ENCODE measurements at places on chromosomes 11 and 22.
A peak's percentile ranks its signal among the peaks of the same experiment; 100 is the strongest.

DNA sequence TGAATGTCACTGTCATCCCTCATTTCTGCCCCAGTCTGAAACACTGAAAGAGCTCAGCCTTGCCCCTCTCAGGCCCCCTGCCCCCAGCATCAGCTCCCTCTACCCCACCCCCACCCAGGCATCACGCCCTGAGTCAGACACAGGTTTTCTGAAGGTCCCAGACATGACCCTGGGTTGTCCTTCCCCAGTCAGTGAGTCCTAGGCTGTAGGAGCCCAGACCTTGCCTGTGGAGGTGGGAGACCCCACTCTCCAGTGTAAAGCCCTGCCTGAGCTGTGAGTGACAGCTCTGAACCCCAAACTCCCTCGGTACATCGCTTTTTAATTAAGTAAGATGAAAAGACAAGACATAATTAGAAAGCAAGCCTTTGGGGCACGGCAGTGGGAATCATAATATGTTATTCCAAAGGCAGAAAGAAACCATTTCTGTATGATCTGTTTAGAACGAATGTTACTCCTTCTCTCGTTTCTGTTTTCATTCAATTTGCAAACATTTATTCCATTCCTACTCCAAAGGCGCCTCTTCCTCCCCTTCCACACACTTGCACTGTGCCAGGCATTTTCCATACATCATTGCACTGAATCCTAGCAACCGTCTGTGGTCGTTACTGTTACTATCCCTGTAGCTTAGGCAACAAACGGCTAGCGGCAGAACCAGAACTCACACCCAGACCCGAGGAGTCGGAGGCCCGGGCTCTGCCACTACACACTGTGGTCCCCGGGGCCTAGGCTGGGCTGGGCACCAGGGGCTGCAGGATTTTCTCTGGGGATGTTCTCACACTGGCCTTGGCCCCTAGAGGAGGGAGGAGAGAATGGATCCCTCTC lies 63.4 kb downstream of the CD6 start:
- no peak for DNase-seq

DNA sequence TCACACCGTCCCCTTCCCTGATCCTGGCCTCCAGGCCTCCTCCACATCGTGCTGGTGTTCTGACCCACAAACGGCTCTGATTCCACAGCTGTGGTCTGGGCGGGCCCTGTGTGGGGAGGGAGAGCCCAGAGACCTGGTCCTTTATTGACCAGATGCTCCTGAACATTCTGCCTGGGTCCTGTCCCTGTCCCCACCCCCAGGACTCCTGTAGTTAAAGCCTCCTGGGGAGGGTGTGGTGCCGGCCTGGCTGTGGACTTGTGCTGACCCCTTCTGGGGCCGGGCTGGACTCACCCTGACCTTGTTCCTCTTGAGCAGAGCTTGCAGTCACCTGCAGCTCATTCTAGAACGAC lies 128.7 kb downstream of the CTTN start:
- DNase-seq, result no peak

DNA sequence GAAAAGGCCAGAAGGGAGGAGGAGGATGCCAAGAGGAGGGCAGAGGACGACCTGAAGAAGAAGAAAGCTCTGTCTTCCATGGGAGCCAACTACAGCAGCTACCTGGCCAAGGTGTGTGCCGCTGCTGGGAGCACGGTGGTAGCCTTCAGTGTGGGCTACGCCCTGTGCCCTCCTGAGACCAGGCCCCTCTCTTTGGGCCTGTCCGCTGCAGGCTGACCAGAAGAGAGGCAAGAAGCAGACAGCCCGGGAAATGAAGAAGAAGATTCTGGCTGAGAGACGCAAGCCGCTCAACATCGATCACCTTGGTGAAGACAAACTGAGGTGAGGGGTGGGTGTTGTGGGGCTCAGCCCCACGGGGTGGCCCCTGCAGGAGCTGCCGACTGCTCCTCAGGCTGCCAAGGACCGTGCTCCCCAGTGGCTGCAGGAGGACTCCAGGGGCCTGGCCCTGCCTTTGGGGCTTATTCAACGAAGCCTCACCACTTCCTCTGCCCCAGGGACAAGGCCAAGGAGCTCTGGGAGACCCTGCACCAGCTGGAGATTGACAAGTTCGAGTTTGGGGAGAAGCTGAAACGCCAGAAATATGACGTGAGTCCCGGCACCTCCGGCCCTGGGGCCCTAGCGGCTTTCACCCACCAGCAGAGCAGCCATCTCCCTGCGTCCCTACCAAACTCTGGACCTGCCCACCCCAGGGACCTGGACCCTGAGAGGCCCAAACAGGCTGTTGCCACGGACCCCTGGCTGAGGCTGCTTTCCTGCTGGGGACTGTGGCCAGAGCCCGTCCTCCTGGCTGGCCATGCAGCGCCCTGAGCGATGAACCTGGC lies 12.6 kb upstream of the MRPL23 start:
- DNase-seq, result no peak

DNA sequence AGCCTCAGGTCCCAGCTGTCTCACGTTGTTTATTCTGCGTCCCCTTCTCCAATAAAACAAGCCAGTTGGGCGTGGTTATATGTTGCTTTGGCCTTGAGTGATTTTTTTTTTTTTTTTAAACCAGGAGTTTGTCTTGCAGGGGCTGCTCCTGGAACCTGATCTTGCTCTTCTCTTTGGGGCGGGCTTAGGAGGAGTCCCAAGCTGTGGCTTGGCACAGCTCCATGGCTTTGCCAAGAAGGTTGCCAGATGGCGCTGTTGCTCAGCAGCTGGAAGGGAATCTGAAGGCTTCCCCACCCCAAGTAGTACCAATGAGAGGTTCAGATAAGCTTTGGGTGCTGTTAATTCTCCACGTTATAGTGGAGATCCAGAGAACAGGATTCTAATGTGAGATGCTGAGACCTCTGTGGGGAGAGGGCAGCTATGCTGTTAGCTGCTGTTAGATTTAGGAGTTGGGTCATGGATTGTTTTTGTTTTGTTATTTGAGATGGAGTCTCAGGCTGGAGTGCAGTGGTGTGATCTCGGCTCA lies 2.0 kb upstream of the FERMT3 start:
- DNase-seq, result no peak

DNA sequence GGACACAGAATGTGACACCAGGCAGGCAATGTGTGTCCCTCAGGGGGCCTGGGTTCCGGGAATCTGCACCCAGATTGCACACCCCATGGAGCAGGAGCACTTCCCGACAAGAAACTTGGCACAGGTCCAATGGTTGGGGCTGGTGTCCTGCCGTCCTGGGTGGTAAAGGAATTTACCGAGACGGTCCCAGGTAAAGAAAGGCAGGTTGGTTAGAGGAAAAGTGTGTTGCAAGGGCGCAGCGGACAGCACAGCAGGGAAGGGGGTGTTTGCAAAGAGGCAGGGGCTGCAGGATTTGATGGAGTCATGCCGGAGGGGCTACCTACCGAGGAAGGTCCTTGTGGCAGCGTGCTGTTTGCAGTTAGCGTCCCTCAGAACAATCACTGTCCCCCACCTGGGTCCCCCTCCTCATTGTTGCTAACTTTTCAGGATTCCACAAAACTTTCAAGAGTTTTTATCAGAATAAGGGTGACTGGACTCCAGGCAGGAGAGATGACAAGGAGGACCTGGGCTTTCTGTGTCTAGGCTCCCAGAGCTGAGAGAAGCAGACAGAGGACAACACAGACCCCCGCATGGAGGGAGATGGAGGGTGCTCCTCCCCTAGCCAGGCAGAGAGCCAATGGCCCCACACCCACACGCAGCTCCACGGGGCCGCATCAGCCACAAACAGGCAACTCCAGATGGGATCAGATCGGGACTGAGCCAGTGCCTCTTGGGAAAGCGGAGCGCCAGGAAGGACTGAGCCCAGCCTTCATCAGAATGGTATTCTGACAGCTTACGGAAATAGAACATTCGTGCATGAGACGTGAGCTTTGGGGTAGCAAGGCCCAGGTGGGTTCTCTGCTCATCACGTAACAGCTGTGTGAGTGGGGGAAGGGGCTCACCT lies 1423.9 kb downstream of the BRD1 start:
- no peak for DNase-seq

GRCh38 chr11:64843686-64844329 lies 645 bp downstream of the CDC42BPG start:
- DNase-seq, result no peak

- no peak for DNase-seq
Observed at GRCh38 chr11:75270896-75271418, 30.4 kb downstream of the TPBGL start.

- no peak for DNase-seq
Observed at GRCh38 chr11:1963864-1964263, 16.7 kb downstream of the MRPL23 start.

DNA sequence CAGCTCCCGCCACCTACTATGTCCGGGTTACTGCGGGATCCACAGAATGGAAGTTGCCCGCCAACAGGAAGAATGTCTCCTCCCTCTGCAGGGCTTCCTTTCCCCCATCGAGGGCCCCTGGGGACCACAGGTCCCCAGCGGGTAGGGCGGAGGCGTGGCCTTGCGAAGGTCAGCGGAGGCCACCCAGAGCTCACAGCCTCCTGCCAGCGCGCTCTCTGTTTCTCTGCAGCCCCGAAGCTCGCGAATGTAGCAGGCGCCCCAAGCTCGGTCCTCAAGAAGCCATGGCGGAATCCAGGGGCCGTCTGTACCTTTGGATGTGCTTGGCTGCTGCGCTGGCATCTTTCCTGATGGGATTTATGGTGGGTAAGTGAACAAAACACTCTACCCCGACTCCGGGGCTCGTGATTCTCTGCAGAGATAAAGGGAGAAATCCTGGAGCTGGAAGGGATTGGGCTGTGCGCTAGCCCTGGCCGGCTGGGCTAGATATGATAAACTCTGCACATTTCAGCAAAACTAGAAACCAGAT lies at the start of gene NAALAD2:
Gene NAALAD2 (plus strand): TSS at position 186 of the 526 bp plus-strand sequence. CDS start 96 bp downstream, at position 282.
- DNase-seq, result no peak

DNA sequence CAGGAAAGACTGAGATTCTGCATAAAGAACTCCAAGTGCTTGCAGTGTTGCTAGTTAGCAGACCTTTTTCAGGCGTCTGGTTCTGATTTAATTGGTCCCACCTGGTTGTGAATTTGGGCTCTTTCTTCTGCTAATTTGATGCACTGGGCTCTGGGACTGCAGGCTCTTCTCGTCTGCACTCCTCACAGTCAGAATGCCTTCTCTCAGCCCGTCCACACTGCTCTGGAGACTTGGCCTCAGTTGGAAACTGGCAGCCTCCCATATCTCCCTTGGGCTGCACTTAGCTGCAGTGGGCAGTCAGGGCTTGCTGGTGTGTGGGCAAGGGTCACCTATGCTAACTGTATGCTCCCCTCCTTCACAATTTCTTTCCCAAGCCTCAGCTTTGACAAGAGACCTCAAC lies 1.5 kb downstream of the TRIM6 start:
- DNase-seq, result no peak

GRCh38 chr11:109706945-109707344 lies 285.0 kb downstream of the C11orf87 start:
- DNase-seq, result no peak

DNA sequence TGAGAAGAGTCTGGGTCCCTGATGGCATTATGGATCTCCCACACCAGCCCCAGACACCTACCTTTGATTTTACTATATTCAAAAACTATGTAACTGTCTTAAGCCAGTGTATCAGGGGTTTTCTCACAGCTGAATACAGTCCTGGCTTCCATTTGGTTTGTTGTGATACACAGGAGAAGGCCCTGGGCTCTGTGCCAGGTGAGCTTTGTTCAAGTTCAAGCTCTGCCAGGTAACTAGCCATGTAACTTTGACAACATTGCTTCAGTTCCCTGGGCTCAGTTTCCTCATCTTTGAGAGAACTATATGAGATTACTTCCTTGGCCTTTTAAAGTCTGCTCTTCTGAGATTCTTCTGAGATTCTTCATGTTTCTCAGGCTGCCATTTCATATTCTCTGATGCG lies 327.5 kb upstream of the TENM4 start:
- DNase-seq, result no peak

GRCh38 chr22:20565761-20566160 lies 58.4 kb downstream of the MED15 start:
- DNase-seq, result no peak

DNA sequence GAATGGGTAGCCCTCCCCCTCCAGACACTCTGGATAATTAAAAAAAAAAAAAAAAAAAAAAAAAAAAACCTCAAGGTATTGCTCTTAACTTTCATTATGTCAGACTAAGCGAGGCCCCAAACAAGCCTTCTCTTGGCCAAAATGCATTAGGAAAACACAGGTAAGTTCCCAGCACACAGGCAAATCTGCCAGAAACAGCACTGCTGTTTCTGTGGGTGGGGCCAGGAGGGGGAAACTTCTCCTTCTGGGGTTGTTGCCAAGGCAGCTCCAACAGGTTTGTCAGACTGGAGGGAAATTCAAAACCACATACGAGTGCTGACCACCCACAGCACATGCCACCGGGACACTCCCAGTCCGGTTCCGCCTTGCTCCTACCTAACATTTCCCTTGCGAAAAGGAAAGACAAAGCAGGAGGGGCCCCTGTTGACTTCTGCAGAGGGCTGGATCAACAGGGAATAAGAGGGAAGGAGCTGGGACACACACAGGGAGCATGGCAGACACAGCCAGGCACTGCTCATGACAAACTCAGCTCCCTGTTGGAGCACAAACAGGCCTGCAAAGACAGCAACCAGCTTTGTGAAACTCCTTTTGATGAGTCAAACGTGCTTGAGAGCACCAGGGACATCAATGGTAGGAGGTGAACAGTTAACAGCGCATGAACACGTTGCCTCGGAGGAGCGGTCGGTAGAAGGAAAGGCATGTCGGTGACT lies 55.0 kb downstream of the MYH9 start:
- no peak for DNase-seq

DNA sequence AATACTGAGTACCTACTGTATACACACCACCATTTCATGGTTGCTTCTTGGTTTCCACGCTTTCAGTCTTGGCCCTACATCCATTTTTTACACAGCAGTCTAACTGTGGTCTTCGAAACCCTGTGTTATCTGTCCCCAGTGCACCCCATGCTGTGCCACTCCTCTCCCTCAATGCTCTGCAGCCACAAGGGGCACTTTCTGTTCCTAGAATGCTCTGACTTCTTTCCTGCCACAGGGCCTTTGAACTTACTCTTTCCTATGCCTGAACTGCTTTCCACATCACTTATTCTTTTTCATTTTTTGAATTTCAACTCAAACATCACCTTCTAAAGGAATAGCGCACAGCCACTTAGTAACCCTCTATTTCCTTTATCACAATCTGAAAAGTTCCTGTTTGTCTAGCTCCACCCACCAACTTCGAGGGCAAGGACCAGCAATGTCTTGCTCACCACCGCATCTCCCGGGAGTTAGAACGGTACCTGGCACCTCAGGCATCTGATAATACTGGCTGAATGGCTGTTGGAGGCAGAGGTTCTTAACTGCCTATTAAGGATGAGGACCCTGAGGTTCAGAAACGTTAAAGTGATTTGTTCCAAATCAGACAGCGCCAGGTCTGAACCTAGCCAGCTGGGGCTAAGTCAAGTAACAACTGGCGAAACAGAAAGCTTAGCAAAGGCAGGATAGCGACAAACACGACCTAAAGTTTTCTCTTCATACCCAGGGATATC lies 568 bp downstream of the ALG8 start:
- no peak for DNase-seq

- DNase-seq, result no peak
Observed at GRCh38 chr22:40215266-40215665, 37.5 kb downstream of the TNRC6B start.

DNA sequence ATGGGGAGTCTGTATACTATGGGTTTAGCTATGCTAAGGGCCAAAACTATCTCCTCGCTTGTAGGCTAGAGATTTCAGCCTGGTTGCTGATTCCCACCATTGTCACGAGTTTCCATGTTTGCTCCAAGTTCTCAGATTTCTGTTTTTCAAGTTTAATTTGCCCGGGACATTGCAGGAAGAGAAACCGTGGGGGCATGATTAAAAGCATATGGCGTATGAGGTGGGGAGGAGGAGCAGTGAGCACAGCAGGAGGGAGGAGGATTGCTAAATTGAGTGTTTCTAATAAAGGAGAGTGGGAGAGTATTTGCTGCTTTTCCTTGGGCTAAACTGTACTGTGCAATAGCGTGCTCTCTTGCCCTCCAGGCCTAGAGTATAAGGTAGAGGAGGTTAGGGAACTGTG lies 558.4 kb downstream of the METTL15 start:
- DNase-seq, result peak; percentile 14

- no peak for DNase-seq
Observed at GRCh38 chr11:124863826-124864165, 1.4 kb upstream of the ROBO3 start.
